ENCODE measurements at places on chromosomes 5 and 9.
A peak's percentile ranks its signal among the peaks of the same experiment; 100 is the strongest.

- no peak for DNase-seq
Measured at GRCh38 chr5:157443041-157443549, 16.9 kb upstream of the NIPAL4 start.

DNA sequence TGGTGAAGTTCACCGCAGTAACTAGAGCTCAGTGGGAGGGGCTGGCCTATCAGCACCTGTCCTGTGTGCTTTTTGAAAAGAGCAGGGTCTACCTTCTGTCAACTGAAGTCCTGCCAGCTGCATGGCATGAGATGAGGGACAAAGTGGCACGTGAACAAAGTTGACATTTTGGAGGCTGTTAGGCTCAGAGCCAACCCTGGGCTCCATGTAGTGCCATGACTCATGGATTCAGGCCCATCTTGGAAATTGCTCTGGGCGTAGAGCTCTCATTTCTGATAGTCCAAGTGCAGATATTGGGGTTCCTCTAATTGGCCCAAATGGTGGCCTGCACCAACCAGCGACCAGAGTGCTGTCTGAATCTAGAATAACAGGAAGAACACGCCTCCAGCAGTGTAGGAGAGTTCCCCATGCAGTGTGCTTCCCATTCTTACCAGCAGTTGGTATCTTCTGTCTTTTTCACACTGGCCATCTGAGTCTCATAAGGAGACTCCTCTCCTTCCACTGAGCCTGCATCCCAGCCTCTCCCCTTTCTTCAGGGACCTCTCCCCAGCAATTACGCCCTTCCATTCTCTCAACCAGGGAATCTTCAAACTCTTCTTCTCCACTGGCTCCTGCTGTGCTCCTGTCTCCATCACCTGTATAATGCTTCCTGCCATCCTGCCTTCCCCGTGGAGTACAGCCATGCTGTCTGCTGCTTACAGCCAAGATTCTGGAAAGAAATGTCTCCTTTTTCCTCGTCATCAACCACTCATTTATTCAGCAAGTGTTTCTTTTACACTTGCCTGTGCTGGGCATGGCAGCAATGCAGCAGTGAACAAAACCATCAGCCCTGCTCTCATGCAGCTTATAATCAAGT, 30.4 kb downstream of the IRF1 start:
- no peak for DNase-seq

GRCh38 chr5:99765011-99765410, 770.2 kb upstream of the FAM174A start:
- DNase-seq = no peak

- DNase-seq = no peak
Measured at GRCh38 chr5:68424799-68425537, 209.4 kb downstream of the PIK3R1 start.

GRCh38 chr5:151139646-151140045, 17.9 kb downstream of the ANXA6 start:
- no peak for DNase-seq

DNA sequence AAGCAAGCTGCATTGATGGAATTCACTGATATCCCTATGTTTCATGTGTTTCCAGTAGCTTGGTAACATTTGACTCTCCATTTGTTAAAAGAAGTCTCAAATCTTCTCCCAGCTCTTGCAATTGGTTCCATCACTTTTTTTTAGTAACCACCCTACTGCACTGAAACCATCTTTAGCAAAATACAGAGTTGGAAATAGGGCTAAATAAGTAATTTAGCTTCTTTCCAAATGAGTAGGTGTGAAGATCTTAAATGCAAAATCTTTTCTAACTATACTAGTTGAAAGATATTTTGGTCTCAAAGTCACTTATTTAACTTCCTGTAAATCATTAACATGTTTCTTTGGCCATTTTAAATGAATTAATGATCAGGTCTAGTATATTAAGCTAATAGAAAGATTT, 138.1 kb downstream of the DIRAS2 start:
- DNase-seq = no peak

DNA sequence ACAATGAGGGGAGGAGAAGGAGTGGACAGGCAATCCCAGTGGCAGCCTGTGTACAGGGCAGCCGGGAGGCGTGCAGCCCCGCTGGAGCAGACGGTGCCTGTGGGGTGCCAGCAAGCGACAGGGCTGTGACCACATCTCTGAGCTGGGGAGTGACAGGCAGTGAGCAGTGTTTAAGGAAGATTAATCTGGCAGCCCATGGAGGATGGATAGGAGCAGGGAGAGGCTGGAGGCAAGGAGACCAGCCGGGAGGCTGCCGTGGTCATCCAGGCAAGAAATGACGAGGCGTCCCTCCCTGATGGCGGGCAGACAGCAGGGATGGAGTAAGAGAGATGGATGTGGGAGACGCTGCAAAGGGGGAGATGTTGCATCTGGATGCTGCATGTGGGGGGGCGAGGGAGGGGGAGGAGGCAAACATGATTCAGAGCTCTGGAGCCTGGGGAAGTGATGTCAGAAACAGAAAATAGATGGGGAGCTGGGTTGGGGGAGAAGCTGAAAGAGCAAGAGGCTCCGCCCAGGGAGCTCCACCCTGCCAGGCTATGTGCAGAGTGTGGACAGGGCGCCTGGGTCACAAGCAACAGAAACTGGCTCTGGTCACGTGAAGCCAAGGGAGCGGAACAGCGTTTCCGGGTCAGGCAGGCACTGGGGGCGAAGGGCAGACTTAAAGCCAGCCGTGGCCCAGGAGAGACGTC, 12.6 kb downstream of the UNC5A start:
- DNase-seq = no peak

DNA sequence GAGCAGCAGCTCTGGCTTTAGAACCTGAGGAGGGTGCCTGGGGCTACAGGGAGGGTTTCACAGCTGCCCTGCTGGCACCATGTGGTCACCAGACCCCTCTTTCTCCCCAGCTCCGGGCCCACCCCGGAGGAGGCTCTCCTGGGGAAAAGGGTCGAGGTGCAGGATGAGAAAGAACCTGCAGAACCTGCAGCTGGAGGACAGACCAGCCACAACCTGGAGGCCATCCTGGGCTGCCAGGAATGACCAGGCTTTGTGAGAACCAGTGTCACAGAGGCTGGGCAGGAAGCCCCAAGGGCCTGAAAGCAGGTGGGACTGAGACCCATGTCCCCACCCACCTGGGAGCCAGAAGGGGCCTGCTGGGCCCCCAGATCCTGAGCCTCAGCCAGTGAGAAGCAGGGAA, 23.0 kb downstream of the SEMA4D start:
- DNase-seq = no peak

DNA sequence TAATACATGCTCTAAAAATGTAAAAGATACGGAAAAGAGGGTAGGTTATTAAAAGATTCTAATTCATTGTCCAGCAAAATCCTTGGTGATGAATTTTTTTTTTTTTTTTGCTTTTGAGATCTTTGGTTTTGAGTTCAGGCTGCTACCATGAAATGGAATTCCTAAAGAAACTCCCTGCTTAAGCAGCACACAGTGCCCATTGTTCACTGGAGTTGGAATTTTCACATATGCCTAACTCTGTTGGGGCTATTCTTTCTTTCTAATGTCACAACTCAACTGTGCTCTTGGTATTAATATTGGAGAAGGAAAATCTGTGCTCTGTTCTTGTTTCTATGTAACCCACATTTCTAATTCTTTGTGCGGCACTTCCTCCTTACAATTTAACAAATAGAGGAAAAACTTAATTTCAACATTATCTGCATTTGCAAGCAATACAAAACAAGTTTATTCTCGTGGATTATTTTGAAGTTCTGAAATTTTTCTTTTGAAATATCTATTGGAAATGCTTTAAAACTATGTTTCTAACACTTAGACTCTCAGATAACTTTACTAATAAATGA, 21.6 kb downstream of the MATR3 start:
- DNase-seq = no peak

- no peak for DNase-seq
Measured at GRCh38 chr5:104998169-104998568, 1435.6 kb upstream of the NUDT12 start.

DNA sequence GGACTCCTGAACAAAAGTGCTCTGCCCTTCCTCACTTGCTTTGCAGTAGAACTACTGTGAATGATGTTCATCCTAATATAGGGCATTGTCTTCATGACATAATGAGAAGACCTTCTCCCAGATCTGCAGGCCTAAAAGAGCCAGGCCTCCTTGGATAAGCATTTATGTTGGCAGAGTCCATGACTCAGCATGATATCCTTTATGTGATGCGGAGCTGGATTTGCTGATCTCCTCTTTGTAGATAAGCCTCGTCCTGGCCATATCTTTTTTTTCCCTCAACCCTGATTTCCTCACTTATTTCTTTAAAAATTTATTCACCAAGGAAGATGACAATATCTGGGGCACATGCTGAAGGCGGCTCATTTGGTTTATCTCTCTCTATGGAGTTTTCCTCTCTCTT, 62.4 kb upstream of the TAS2R1 start:
- DNase-seq = no peak

DNA sequence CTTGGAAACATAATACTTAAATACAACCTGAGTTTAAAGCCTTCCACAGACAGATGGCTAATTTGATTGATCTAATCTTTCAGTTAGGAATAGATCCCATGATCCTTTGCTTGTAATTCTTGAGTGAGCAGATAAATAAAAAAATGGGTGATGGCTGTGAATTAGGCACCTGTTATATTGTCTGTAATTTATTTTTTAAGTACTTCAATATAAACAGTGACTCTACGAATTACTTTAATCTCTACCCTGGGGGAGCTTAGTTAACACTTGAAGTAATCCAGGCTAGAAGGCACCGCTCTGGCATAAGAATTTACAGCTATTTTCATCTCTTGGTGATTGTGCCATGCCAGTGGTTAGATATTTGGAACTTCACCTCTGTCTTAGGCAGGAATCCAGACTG, 9.0 kb downstream of the EGFLAM start:
- DNase-seq = no peak

DNA sequence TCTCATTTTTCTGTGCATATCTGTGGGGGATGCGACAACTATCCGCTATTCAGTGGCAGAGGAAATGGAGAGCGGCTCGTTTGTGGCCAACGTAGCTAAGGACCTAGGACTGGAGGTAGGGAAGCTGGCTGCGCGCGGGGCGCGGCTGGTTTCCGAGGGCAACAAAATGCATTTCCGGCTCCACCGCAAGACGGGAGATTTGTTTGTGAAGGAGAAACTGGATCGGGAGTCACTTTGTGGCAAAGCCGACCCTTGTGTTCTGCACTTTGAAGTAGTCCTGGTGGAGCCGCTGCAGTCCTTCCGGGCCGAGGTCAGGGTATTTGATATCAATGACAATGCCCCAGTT, 320 bp downstream of the PCDHB1 start:
- DNase-seq = peak; percentile 70

GRCh38 chr5:68459810-68460139, 244.2 kb downstream of the PIK3R1 start:
- DNase-seq = no peak

GRCh38 chr5:72244862-72245371, 75.1 kb downstream of the MRPS27 start:
- DNase-seq = no peak

- no peak for DNase-seq
Measured at GRCh38 chr5:72378639-72379289, 58.6 kb downstream of the PTCD2 start.

DNA sequence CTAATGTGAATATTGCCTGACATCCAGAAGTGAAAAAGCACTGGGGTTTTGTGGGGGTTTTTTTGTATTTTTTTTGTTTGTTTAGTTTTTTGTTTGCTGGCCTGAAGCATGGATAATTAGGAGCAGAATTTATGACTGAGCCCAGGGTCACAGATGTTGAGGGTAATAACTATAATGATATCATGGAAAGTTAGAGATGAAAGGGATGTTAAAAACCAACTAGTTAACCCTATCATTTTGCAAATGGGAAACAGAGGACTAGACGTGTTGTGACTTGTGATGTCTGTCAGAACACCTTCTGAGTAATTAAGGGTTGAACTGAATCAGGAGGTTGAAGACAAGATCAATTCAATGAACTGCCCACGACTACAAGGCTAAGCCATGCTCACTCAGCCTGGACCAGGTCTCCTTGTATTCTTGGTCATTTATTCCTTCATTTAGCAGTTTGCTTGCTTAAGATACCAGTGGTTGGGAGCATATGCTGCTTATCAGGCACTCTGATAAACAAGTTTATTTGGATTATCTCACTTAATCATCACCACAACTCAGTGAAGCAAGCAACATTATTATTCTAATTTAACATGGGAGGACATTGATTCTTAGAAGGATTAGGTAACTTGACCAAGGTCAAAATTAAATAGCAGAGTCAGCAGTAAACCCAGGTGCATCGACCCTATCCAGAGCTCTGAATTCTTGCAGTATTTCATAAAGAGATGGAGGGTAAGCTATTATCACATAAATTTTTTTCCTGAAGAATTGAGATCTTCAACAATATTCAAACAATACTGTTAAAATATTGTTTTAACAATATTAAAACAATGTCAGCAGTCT, 75.7 kb upstream of the PIK3R1 start:
- no peak for DNase-seq
